Right renal pelvis (tissue), 4 donors: ENCODE measurements at places on chromosomes 2 and 18. TPM values are rescaled to one million over a fixed set of nuclear protein-coding genes. Genes with fewer than 3 reads are reported as not detected.

The CHST10 gene
- polyA plus RNA-seq, result 23.8 TPM

The C1GALT1C1L gene
- polyA plus RNA-seq, result 3.1 TPM

The RHOB gene
- 84.1 TPM for polyA plus RNA-seq

The CYBRD1 gene
- polyA plus RNA-seq, result 47.2 TPM

The RGPD3 gene
- polyA plus RNA-seq, result 0.33 TPM

The CCDC68 gene
- 8.3 TPM for polyA plus RNA-seq

The ARHGEF4 gene
- polyA plus RNA-seq, result 8.0 TPM

The GDF7 gene
- 3.5 TPM for polyA plus RNA-seq

The SKOR2 gene
- polyA plus RNA-seq, result not detected

The TMEM198 gene
- 2.0 TPM for polyA plus RNA-seq

The ANKRD29 gene
- 0.47 TPM for polyA plus RNA-seq

The MYO1B gene
- polyA plus RNA-seq, result 126 TPM

The AMER3 gene
- 0.03 TPM for polyA plus RNA-seq

The ITPRIPL1 gene
- 4.9 TPM for polyA plus RNA-seq

The NT5DC4 gene
- polyA plus RNA-seq, result not detected

The RAX gene
- polyA plus RNA-seq, result not detected

The MGAT4A gene
- 35.1 TPM for polyA plus RNA-seq

The NT5C1B gene
- polyA plus RNA-seq, result 0.86 TPM

DNA sequence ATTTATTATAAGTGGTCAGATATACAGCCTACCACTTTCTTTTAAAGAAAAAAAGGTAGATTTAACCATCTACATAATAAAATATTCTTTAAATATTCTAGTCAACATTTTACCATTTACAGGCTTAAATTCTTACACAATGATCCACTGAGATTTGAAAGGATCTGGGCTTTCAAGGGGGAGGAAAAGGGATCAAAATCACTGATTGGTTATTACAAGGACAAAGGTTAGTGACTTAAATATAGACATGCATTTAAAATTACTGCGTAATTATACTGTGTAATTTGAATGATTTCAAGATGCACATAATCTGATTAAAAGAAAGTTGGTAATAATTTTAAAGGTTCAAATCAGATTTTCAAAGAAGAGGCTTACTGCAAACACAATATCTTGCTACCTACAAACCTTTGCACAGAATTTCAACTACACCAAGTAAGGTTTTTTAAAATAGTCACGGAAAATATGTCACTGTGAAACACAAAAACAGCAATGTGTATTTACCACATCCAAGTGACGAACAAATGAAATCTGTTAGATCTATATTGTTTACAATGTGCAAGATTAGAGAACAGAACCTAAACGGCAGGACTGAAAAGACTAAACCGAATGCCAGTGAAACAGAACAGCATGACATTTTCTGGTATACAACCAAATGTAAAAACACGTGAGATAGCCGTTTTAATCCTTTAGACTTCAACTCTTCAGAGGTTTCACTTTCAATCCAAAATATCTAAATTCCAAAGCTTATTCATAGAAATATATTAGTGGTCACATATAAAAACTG, 40.8 kb downstream of the RTN4 start:
- DNase-seq, result no peak

DNA sequence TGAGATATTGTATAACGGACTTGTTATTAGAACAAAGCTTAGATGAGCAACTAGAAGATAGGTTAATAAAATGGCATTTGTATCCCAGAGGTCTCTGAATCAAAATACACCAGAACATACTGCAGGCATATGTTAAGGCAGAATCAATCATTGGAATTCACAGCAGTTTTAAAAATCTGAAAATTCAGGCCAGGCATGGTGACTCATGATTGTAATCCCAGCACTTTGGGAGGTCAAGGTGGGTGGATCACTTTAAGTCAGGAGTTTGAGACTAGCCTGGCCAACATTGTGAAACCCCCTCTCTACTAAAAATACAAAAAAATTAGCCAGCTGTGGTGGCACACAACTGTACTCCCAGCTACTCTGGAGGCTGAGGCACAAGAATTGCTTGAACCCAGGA, 405.2 kb downstream of the ZEB2 start:
- no peak for DNase-seq

GRCh38 chr2:230582851-230583283, 129.8 kb upstream of the CAB39 start:
- DNase-seq, result no peak

DNA sequence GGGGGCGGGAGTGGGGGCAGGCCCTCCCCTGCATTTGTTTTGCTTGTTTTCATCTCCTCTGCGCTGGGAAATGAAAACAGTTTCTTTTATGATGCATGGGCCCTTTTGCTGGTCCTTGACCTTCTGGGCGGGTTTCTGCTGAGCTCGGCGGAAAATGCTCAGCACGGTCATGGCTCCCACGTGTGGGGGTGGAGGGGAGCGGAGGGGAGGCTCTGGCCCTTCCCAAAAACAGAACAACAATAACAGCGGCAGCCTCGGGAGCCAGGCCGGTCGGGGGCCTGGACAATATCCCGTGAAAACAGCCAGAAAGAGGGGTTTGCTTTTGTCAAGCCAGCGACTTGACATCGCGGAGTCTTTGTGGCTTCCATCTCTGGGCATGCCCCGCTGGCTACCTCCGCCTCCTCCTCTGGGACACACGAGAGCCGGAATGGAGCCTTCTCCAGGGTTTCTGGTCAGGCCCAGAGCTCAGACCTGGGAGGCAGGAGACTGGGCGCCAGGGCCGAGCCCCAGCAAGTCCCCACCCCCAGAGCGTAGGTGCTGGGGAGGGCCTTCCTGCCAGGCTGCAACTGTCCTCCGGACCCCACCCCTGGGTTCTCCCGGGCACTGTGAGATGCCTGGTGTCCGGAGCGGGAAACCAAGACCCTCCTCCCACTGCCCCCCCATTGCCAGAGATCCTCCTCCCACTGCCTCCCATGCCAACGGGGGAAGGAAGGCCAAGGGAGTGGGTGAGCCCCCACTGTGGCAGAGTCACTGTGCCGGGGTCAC, 35.9 kb upstream of the SNED1 start:
- peak; percentile 78 for DNase-seq

- no peak for DNase-seq
These were observed 47.6 kb downstream of the SLC66A2 start for GRCh38 chr18:79903787-79904356.

DNA sequence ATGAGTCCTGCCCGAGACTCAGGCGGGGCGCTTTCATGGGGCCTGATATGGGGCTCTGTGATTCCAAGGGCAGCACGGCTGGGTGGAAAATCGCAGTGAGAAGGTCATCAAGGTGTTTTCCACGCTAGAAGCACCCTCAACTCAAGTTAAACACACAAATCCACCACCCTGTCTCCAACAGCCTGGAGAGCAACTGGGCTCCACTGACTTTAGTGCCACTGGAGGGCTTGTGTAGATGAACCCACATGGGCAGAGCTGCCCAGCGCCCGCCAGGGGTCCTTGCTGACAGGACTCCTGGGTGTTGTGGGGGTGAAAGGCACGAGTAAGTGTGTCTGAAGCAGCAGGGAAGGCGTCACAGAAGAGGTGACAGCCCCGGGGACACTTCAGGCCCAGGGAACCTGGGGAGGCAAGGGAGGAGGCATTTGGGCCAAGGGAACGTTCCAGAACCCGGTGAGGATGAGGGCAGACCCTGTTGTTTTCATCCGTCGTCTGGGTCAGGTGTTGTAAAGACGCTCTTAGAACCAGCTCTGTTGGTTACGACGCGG, 51.8 kb upstream of the CTDP1 start:
- DNase-seq, result no peak

- no peak for DNase-seq
These were observed 477 bp upstream of the WDCP start for GRCh38 chr2:24047703-24048033.

GRCh38 chr2:241517297-241517696, 8.9 kb upstream of the STK25 start:
- DNase-seq, result no peak

DNA sequence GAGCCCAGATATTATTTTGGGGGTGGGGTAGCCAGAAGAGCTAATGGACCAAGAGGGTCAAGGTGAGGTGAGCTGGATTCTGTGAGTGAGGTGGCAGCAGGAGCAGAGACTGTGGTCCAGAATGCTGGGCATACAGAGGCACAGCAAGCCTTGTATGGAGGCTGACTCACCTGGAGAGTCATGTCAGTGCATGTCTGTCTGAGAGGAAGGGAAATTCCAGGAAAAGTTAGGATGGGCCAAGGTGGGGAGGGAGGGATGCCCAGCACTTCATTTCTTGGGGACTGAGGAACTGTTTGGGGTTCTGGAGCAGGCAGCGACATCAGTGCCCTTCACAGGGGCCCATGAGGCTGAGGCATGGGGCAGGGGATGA, 21.1 kb downstream of the PER2 start:
- no peak for DNase-seq

DNA sequence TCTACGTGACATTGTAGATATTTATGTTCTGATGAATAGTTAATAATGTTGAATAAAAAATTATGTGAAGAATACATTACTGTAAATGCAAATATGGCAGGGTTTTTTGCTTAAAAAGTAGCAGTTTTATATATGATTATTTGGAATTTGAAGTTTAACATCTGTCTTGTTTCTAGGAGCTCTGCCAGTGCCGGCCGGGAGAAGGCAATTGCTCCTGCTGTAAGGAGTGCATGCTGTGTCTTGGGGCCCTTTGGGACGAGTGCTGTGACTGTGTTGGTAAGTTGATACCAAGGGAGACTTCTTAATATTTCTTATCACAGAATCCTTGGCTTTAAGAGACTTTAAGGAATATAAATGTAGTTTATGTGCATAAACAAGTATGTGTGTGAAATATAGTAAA, 25.2 kb downstream of the TWSG1 start:
- no peak for DNase-seq

- DNase-seq, result no peak
These were observed at the start of gene PROC for GRCh38 chr2:127418300-127419111. PROC (plus strand) TSS chr2:127418427; CDS start chr2:127419943, 1,516 bp downstream.

DNA sequence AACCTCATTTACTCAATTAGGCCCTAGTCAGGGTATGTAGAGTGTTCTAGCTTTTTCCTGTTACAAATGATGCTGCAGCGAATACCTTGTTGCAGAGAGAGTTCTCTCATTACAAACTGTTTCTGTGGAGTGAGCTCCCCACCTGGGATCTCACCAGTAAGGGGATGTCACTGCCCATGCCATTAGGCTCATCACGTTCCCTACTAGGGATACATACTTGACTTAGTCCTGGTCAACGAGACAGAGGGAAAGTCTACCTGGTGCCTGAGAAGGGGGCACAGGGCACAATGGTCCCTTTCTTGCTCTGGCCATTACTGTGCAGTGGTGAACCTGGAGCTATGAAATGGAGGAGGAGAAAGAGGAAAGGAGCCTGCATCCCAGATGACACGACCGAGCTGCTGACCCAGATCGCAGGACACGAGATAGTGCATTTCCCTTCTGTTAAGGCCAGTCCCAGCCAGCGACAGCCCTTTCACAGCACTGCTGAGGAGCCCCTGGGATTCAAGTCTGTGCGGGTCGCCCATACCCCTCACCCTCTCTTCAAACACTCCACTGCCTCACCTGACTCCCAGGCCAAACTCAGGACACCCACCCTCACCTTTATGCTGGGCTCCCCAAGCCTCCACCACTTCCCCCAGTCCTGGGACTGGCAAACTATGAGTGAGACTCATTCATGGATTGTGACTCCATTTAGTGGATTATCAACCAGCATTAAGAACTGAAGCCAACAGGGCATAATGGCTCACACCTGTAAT, 16.0 kb downstream of the MALL start:
- DNase-seq, result no peak

- no peak for DNase-seq
These were observed 387.8 kb downstream of the CDH7 start for GRCh38 chr18:66138642-66139041.

GRCh38 chr2:127516041-127516762, 10.1 kb downstream of the IWS1 start:
- no peak for DNase-seq

DNA sequence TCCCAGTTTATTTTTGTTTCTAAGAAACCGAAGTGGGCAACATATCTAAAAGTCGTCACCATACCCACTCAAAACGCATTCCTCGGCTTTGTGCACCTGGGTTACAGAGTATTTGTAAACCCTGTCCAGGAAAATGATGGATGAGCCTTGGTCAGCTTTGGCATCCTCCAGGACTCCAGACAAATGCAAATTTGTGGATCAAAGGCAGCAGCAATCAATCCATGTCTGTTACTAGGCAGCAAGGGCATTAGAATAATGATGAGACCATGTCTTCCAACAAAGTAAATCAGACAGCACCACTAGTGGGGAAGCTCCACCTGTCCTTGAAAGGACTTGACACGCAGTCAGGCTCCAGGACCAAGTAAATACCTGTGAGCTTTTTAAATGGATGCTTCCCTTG, 672.6 kb upstream of the GYPC start:
- DNase-seq, result no peak

GRCh38 chr18:61935362-61935761, 42.6 kb upstream of the RNF152 start:
- DNase-seq, result no peak

- no peak for DNase-seq
These were observed 1579.2 kb upstream of the ACVR2A start for GRCh38 chr2:146265656-146266055.

GRCh38 chr2:12293874-12294273, 422.9 kb upstream of the TRIB2 start:
- DNase-seq, result no peak

GRCh38 chr2:227146456-227146855, 17.5 kb downstream of the COL4A4 start:
- no peak for DNase-seq

DNA sequence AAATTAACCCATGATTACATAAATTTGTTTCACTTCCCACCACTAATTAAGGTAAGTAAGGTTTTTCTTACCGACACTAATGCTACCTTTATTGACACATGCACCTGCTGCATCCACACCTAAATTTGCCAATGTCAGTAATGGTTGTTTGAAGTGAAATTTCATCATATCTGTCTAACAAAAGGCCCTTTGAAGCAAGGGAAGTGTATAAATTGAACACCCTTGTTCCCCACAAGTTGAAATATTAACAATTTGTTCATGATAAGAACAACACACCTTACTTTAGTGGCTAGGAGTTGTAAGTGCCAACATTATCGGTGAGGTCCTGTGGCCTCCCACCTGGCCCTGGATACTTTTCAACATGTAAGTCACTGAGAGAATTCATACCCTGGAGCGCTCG, 116.3 kb upstream of the CDCA7 start:
- DNase-seq, result no peak

DNA sequence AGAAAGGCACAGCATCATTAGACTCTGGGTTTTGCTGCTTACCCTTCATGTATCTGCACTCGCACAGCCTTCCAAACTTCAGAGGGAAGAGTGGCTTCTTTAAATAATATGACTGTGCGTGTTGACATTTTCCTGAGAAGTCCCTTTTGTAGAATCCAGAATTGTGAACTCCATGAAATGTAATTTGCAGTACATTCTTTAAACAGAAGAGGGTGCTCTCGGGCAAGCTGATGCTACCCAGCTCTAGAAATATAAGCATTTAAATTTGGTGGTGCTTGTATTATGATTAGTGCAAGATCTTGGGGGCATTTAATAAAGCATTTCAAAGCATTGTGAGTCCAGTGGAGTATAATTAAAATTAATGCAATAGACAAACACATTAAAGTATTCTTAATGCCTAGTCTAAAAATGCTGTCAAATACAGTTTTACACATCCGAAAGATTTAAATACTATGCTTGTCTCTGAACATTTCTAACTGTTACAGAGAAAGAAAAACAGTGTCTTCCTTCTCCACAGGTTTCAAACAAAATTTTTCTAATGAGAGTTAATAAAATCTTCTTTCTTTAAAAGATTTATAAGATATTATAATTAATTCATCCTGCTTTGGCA, 17.3 kb upstream of the GTF2A1L start:
- DNase-seq, result no peak

- DNase-seq, result no peak
These were observed 188.1 kb upstream of the LINC00305 start for GRCh38 chr18:64337018-64337417.
